Skeletal muscle cell (primary cell): ENCODE measurements at places on chromosomes 7 and 10.
A peak's percentile ranks its signal among the peaks of the same experiment; 100 is the strongest.

- no peak for DNase-seq
Observed at GRCh38 chr7:24578052-24578451, 4.8 kb downstream of the PALS2 start.

DNA sequence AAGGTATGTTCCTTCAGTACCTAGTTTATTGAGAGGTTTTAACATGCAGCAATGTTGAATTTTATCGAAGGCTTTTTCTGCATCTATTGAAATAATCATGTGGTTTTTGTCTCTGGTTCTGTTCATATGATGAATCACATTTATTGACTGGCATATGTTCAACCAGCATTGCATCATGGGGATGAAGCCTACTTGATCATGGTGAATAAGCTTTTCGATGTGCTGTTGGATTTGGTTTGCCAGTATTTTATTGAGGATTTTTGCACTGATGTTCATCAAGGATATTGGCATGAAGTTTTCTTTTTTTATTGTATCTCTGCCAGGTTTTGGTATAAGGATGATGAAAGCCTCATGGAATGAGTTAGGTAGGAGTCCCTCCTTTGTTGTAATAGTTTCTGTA, 204.0 kb upstream of the GNAI1 start:
- peak; percentile 41 for DNase-seq

DNA sequence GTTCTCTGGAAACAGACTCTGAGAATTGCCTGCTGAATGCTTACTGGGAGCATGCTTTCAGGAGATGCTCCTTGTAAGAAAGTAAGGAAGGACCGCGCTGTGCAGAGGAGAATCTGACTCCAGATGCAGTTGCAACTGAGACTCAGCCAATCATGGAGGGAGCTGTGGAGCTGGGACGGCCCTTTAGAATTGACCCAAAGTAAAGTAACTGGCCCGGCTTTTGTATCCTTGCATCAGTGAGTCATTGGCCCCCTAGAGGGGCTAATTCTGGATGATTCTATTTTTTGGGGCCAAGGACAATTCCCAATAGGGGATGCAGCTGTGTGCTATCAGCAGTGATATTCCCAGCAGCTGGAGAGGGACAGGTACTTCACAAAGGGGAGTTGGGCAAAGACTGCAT, 170.4 kb downstream of the PTEN start:
- DNase-seq, result no peak

DNA sequence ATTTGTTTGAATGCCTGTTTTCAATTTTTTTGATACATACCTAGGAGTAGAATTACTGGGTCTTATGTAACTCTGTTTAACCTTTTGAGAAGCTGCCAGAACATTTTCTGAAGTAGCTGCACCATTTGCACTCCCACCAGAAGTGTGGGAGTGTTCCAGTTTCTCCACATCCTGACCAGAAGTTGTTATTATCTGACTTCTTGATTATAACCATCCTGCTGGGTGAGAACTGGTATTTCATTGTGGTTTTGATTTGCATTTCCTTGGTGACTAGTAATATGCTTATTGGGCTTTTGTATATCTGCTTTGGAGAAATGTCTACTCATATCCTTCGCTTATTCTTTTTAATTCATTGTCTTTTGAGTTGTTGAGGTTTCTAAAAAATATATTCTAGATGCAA, 117.2 kb upstream of the GLCCI1 start:
- no peak for DNase-seq

DNA sequence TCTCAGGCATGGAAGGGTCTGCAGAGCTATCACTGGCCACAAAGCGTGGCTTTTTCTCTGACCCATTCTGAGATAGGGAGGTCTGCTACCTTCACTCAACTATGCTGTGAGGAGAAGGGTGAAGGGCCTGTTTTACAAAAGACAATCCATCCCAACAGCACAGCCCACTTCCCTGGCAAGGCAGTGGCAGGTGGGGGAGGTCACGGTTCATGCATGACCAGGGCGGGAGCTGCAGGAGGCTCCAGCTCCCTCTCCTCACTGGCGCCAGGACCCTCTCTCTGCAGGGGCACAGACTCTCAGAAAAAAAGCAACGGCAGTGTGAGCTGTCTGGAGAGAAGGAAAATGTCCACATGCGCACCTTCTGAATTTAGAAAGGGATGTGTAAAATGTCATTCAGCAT, 28.5 kb downstream of the GRB10 start:
- DNase-seq, result no peak

- DNase-seq, result no peak
Observed at GRCh38 chr7:105277341-105277740, 111.4 kb downstream of the SRPK2 start.

- no peak for DNase-seq
Observed at GRCh38 chr10:2933924-2934323, 133.4 kb upstream of the PFKP start.

GRCh38 chr7:129470411-129470810, 31.9 kb upstream of the SMKR1 start:
- no peak for DNase-seq

DNA sequence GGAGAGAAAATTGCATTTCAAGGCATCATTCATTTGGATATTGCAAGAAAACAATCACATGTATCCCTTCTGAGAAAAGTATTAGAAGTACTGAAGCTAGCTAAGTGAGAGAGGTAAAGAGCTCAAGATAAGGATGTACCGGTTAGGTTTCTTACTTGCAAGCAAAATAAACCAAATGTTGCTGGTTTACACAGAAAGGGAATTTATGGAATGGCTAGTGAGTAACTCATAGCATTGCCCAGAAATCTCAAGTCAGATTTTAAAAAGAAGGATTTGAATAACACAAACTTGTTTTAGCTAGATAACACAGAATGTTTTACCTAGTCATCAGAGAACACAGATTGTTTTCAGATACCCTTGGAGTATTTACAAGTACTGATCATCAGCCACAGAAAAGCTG, 30.6 kb downstream of the KLHL7 start:
- DNase-seq, result no peak

- DNase-seq, result no peak
Observed at GRCh38 chr10:64379898-64380297, 858.7 kb downstream of the REEP3 start.

GRCh38 chr10:114489521-114490310, 85.4 kb upstream of the AFAP1L2 start:
- DNase-seq, result no peak

GRCh38 chr10:27368706-27369105, 128.1 kb upstream of the ACBD5 start:
- no peak for DNase-seq
